Suprapubic skin (tissue), 4 donors: ENCODE measurements at places on chromosomes 11 and 22.

DNA sequence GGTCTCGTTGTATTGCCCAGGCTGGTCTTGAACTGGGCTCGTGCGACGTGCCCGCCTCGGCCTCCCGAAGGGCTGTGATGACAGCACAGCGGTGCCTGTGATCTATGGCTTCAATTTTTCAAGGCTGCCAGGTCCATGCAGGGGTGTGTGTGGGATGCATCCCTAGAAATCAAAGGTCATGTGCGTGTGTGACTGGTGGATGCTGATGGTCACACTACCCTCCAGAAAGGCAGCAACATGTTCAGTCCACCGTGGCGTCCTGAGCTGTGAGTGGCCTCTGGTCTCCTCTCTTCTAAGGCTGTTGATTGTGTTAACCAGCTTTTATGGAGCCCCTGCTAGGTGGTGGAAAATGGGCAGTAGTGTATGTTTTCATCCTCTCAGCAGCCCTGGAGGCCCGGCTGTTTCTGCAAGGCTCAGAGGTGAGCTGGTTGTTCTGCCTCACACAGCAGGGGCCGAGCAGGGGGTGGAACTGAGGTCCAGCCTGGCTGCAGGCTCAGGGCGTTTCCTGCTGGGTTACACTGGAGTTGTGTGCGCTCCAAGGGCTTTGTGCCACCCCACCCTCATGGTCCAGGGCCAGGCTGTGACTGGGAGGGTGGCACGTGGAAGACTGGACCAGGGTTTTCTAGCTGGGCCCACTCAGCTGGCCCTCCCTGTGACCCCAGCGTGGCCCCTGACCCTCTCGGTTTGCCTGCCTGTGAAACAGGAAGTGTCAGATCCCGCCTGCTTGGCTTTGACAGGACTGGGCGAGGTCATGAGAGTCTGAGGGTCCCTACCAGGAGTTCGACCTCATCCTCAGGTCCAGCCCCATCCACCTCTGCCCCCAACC is 7.7 kb downstream of the BIK start:
- no peak for DNase-seq

GRCh38 chr11:68367252-68367651 is 54.9 kb downstream of the LRP5 start:
- no peak for DNase-seq

DNA sequence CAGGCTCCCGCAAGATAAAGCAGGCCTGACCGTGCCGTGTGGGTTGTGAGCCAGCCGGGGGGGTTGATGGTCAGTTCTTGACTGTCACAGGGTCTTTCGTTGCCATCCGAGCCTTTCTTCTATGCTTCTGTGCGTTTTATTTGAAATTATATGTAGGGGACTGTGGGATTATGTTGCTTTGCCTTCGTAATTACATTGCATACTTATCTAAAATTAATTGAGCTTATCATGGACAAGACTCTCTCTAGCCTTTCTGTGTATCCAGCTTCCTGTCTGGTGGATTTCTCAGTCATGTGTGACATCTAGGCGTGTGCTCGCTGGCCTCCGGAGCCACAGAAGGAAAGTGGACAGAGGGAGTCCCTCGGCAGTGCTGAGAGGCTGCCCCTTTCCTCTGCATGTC is 93.2 kb downstream of the TBC1D22A start:
- no peak for DNase-seq

DNA sequence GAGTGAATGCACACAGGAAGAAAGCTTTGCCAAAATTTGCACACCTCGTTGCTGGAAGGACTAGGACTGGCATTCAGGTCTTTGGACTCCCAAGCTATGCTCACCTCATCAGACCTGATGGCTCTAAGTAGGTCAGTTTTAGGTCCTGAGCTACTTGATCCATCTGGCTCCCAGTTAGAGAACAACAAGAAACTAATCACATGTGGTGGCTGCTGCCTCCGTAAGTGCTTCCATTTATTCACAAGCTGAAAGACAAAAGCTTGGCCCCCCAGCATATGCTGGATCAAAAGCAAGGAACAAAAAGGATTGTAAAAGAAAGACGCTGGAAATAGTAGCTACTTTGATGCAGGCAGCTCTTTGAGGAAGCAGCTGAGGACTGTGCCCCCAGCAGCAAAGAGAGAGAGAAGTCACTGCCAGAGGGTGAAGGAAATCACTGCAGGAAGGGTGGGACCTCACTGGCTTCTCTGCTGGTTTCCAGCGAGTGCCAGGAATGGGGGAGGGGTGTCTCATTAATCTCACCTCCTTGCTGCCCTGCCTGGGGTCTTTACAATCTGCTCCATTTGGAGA is 268.9 kb downstream of the KIRREL3 start:
- DNase-seq: no peak

DNA sequence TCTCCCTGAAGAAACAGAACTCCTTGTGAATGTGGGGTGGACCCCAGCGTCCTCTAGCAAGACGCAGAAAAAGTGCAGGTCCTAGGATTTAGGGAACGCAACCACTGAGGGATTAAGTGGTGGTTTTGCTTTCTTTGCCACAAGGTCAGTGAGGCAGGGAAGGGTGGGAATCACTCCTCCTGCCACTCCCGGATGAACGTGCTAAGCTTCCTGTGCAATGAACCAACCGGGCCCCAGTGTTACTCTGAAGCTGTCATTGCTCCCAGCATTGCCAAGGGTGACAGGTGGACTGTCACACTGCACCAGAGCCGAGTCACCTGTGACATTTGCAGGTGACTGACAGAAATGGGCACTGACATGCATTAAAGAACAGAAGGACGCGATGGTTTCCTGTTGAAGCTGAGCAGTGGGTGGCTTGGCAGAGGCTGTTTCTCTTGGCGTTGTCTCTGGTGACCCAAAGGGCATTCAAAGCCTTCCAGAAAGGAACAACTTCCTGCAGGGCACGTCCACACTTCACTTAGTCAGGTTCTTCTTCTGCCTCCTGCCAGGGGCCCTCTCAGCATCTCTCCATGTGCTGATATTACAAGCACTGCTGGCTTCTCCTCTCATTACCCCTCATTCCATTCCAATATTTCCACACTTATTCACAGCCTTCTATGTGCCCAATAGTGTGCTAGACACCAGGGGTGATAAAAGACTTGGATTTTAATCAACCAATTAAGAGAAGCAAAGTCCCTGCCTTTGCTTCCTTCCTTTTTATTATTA is 9.7 kb downstream of the KIRREL3 start:
- no peak for DNase-seq

DNA sequence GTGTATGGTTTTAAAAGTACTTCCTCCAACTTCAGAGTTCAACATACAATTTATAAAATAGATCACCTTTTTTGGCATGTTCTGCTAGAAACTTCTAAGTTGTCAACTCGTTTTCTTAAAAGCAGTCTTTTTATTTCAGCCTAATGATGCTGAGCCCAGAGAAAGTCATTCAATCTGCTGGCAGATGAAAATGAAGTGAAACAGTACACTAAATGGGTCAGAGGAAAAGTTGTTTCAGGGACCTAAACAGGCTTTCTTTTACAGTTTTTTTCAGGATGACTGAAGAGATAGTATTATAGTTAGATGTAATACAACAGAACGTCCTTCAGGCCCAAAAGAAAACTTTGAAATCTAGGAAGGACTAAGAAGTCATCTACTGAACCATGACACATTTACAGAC is 842.7 kb upstream of the CCDC90B start:
- no peak for DNase-seq

GRCh38 chr22:21693999-21694341 is 28.2 kb downstream of the PPIL2 start:
- no peak for DNase-seq

- DNase-seq: no peak
Measured at GRCh38 chr11:35623621-35624168, 5.4 kb downstream of the FJX1 start.

DNA sequence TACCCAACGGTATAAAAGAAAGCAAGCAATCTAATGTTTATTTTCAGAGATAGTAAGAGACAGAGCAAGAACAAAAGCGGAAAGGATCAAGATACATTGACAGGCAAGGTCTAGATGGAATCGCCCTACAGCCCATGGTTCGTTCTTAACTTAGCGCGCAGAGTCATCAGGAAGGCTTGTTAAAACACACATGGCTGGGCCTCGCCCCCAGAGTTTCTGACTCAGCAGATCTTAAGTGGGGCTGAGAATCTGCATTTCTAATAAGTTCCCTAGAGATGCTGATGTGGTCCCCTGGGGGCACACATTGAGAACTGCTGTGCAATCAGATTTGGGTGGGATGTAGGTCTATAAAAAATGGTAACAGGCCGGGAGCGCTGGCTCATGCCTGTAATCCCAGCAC is 35.8 kb upstream of the CHRM4 start:
- no peak for DNase-seq

DNA sequence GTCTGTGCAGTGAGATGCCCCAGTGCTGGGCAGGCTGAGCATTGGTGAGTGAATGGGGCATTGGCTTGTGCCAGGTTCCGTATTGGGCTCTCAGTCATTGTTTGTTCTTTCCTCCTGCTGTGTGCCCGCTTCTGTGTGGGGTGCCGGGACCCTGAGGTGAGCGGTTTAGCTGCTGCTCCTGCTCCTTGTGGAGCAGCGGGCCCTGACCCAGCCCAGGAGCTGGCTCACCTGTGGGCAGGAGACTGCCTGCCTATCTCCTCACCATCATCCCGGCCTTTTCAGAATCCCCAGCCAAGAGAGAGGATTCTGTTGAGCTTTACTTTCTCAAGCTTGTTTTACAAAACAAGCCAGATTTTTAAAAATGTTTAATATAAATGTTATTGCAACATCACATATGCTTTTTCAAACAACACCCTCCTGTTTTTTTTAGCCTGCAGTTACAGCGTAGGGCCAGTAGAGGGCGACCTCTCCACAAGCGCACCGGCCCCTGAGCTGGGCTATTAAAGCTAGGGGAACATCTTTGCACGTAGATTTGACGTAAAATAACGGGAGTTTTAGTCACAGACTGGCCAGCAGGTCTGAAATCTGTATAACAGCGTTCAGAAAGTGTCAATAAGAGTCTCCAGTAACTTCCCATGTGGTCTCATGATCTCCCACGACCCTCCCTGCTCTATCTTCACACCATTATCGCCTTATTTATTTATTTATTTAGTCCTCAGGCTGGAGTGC is 25.1 kb upstream of the RELT start:
- no peak for DNase-seq

- DNase-seq: no peak
Measured at GRCh38 chr11:21472261-21472660, 720.6 kb upstream of the ANO5 start.

GRCh38 chr11:115199481-115200069 is 304.6 kb downstream of the CADM1 start:
- DNase-seq: no peak

- DNase-seq: no peak
Measured at GRCh38 chr22:38230108-38230825, 28.5 kb downstream of the MAFF start.

GRCh38 chr11:114137838-114138237 is 78.3 kb downstream of the ZBTB16 start:
- DNase-seq: no peak

DNA sequence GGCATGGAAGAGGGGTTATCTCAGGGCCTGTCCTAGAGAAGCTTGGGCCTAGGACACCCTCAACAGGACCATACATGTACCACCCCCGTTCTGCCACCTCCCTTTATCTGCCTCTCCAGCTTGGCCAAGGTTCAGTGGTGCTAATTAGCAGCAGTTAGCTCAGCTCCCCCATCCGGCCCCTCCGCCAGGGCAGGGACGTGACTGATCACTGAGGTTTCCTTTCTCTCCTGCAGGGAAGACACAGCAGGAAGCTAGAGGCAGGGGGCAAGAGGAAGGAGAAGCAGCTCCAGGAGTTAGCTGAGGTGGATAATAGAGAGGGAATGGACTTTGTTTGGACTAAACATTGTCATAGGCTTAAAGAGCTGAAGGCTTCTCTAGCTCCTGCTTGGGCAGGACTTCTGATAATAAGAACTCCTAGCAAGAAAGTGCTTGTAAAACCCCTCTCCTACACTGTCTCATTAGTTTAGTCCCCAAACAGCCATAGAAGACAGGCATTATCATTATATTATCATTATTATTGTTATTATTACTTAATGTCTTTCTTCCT is 53.8 kb downstream of the BUD13 start:
- DNase-seq: no peak
